NCI-H2081 treated with DMSO at 0.1 percent for 48 hours (cell line): ENCODE measurements at places on chromosomes 1 and 21.
A peak's percentile ranks its signal among the peaks of the same experiment; 100 is the strongest.

- DNase-seq, result no peak
Measured at GRCh38 chr1:206679738-206680211, 4.9 kb upstream of the MAPKAPK2 start.

- no peak for DNase-seq
Measured at GRCh38 chr1:200731654-200732332, 6.9 kb upstream of the CAMSAP2 start.

DNA sequence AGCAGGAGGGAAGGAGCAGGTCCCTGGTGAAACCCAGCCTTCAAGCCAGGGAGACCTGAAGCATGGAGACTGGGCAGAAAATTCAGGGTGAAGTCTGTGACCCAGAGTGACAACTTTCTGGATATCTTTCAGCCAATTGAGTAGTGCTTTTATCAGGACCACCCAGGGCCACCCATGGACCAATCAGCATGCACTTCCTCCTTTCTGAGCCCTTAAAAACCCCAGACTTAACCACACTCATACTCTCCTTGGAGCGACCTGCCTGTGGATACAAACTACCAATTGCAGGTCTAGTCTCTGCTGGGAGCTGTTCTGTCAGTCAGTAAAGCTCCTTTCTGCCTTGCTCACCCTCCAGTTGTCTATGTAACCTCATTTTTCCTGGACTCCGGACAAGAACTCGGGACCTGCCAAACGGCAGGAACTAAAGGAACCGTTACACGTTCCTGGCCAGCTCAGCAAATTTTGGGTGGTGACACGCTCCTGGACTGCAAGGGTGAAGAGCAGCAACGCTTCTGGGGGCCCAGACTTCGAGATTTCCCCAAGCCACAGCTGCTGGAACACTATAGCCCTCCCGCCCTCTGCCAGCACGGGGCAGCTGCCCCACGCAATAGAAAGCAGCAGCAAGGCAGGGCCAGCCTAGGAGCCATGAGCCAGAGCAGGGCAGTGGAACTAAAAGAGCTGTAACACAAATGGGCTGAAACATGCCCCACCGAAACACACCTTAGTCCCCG is 1183.4 kb downstream of the AMY1C start:
- no peak for DNase-seq

DNA sequence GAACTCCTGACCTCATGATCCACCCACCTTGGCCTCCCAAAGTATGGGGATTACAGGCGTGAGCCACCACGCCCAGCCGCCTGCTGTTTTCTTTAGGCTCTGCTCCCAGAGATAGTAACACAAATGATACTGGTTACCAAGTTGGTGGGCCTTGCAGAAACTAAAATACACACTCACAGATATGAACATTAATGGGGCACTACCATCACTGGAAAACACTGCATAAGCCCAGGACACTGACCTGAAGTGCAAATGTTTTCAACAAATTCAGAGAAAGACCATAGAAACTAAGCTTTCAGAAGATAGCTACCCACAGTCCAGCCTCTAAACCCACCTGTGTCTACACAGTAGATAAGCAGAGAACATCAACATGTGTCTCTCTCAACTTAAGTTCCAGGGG is 180.5 kb downstream of the FCRL5 start:
- DNase-seq, result no peak

- DNase-seq, result no peak
Measured at GRCh38 chr1:47983691-47984090, 13.5 kb downstream of the TRABD2B start.

DNA sequence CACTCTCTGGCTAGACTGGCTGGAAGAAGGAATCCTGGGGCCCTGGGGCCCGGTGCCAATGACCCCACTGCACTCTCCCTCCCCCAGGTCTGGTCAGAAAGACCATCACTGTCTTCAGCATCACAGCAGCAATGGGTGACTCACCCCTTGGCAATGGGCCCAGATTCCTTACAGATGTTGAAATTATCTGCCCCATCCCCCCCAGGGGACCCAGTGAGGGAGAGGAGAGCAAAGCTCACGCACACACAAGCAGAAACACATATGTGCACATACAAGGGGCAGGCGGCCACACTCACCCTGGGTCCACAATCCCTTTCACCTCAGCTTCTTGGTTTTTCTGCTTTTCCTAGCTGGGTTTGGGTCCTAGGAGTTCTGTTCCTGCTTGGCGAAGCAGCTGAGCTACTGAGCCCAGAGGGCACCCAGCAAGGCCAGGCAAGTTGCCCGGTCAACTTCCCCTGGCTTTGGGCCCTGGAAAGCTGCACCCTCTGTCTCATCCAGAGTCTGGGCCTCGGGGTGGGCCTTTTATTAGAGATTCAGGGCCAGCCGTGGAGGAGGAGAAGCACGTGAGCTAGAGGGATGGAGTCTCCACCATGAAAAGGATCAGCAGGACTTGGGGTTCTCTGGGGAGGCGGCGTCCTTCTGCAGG is 2.6 kb downstream of the COL16A1 start:
- DNase-seq, result no peak

GRCh38 chr1:241990040-241990439 is 8.9 kb downstream of the MAP1LC3C start:
- DNase-seq, result no peak

DNA sequence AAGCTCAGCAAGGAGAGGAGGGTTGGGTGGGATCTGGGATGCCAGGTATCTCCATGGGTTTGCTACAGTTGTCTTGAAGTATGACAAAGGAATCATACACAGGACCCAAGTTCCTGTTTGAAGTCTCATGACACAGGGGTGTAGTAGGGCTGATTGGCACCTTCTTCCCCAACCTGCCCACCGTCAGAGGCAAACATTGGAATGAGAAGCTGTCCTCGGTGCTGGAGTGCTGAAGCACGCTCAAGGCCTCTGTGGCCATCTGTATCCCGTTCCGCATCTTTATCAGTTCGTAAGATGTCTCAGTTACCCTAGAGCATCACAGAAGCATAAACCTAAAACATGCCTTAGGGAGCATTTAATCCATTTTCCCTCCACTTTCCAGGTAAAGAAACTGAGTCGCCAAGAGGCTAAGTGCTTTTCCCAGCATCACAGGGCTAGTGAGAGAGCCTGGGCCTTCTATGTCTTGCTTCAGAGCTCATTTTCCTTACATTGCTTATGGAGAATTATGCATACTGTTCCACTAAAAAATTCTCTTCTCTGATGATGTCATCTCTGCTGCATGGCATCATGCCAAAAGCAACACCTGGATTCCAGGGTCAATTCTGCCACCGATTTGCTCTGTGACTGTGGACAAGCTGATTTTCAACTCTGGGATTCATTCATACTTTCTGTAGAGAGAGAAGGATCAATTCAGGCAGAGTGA is 34.2 kb downstream of the VWA5B1 start:
- no peak for DNase-seq

- DNase-seq, result no peak
Measured at GRCh38 chr1:167714098-167714438, 7.7 kb upstream of the MPZL1 start.

DNA sequence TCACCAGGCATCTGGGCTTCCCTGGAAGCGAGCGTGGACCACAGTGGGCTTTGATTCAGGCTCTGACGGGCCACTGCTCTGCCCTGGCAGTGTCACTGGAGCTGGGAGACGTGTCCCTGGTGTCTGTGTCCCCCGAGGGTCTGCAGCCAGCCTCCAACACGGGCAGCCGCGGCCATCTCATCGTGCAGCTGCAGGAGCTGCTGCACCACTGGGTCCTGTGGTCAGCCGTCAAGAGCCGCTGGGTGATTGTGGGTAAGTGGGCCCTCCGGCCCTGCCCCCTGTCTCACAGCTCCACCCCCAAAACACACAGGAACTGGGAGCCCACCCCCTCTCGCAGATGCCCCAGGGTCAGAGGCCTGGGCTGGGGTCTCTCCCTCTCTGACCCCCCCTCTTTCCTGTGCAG is 40.7 kb downstream of the DISP3 start:
- DNase-seq, result no peak

- no peak for DNase-seq
Measured at GRCh38 chr1:23867542-23867894, 572 bp downstream of the FUCA1 start.

DNA sequence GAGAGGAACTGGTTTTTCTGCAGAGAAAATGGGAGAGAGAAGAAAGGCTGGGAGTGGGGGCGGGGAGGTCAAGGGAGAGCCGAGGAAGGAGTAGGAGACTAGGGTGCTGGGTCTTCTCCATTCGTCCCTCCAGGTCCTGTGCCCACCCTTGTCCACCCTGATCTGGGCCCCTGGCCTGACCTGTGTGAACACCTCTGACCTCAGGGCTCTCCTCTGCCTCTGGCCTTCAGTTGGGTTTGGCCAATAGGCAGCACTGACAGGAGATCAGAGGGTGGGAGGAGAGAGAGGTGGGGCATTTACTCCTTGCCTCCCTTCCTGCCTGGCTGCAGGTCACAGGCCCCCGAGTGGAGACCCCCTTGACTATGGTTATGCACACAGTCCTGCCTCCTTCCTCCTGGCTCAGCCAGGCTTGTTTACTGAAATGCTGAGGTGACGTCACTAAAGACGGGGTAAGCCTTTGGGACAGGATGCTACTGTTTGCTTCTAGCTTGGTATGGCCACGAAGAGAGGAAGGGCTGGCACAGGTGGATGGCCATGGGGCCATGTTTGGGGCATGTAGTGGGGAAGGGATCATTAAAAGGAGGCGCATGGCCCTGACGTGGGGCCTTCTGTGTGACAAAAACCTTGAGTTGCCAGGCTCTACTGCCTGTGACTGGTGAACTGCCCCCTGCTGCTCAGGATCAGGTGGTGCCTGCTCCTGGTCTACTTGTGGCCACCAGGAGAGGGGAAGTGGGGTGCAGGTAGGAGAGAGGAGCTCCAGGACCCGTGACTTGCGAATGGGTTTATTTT is 248.7 kb upstream of the CSF3R start:
- no peak for DNase-seq

GRCh38 chr1:11967028-11967547 is 13.2 kb upstream of the MFN2 start:
- peak; percentile 16 for DNase-seq

DNA sequence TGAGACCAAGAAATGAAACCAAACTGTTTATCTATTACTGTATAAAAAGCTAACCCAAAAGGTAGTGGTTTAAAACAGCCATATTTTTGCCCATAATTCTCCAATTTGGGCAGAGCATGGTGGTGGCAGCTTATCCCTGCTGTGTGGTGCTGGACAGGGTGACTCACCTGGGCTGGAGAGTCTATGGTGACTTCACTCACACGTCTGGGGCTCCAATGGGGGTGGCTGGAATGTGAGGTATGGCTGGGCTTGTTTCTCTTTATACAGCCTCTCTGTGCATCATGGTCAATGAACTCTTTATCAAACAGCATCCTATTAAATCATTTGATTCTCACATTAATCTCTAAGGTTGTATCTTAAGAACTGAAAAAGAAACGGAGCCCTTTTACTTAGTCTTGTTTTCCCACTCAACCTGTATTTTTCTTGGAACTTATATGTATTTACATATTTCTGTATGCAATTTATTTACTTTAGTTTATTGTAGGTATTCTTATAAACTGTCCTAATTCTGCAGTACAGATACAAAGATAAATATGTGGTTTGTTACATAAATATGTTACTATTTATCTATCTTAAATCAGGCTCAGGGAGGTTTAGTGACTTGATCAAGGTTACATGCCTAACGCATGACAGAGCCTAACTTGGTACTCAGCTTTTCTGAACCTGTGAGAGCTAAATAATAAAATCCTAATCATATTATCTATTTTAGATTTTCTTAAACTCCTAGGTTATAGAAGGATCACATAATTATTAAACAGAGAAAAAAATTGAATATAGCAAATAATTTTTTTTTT is 37.5 kb upstream of the WLS start:
- DNase-seq, result no peak

DNA sequence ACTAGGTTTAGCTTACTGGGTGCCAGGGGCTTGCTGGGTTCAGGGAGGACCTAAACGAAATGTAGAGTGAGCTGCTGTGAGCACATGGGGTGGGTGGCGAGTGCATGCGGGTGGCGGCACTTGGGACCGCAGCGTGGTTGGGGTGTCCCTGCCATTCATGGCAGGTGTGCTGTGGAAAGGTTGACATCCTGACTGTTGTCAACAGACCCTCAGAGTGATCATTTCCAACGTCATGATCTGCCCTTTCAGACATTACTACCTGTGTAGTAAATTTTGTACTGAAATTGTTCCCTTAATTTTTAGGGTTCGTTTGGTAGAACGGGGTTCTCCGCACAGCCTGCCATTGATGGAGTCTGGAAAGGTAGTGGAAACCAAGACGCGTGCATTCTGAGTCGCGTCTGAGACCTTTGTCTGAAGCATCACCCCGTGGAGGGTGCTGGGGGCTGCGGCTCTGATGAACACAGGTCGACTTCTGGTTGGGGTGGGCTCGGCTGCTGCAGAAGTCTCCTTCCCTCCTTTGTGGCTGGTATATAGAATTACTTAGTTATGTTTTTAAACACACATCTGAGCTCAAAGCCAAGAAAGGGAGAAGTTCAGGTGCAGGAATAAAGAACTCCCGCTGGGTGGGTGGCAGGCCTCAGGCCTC is 43.3 kb downstream of the S100B start:
- DNase-seq, result no peak

DNA sequence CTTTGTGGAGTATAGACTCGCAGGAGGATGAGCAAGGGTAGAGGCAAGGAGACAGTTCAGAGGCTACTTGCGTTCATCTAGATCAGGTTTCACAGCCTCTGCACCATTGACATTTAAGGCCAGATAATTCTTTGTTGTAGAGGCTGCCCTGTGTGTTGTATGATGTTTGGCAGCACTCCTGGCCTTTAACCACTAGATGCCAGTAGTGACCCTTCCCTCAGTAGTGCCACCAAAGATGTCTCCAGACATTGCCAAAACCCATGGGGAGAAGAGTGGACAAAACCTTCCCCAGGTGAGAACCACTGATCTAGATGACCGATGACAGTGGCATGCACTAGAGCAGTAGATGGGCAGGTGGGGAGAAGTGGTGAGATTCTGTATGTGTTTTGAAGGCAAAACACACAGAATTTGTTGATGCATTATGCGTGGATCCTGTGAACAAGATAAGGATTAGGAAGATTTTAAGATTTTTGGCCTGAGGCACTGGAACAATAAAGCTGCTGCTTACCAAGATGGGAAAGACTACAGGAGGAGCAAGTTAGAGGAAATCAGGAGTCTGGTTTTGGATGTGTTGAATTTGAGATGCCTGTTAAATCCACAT is 9.9 kb upstream of the COG2 start:
- DNase-seq, result peak; percentile 10

DNA sequence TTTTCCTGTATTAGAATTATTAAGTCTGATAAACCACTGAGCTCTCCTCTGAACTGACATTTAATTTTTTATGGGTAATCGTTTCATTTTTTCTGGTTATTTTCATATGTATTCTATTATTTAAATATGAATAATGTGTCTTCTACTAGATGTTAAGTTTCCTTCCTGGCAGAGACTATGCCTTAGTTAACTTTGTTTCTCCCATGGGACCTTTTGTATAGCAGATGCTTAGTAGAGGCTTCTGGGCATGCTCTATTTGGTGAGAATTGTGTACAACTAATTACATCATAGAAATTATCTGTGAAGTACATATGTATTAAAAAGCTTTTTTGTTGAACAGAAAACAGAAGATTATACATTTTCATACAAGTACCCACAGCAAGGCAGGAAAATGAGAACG is 23.4 kb downstream of the CTBS start:
- no peak for DNase-seq

- DNase-seq, result no peak
Measured at GRCh38 chr1:153358691-153358975, 979 bp downstream of the S100A9 start.

GRCh38 chr1:78728359-78728758 is 78.7 kb downstream of the IFI44 start:
- DNase-seq, result no peak

GRCh38 chr1:24902471-24902891 is 27.6 kb downstream of the RUNX3 start:
- no peak for DNase-seq
